ENCODE measurements at places on chromosomes 2 and 18.

- no peak for DNase-seq
These were observed 12.0 kb upstream of the CDK15 start for GRCh38 chr2:201794294-201794693.

DNA sequence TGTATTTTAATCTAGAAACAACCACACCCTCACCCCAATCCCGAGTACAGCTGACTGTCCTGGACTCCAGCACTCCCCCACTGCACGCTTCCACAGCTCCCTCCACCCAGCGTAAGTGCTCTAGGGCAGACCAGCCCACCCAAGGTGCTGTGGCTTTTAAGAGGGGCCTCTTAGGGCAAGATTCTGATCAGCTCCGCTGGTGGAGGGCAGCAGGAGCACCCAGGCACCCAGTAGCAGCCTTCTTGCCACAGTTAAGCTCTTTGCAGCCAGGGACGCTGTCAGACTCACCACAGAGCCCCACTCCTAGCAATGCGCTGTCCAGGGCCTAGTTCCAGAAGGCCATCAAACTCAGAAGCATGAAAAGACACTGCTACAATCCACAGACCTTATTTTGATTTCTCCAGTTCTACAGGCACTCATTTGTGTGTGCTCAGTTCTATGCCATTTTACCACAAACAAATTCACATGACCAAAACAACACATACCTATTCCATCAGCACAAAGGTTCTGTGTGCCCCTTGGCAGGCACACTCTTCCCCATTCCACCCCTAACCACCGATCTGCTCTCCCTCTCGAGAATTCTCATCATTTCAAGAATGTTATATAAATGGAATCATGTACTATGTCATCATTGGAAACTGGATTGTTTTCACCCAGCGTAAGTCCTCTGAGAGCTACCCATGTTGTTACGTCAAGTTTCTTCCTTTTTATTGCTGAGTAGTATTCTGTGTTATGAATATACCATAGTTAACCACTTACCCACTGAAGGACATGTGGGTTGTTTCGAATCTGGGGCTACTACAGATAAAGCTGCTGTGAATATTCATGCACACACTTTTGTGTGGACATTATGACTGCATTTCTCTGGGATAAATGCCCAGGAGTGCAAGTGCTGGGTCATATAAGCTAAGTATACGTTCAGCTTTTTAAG, 40.4 kb downstream of the PTPN2 start:
- no peak for DNase-seq

- DNase-seq = no peak
These were observed 1.7 kb downstream of the ALLC start for GRCh38 chr2:3659447-3660432.

- DNase-seq = no peak
These were observed 8.6 kb downstream of the ACP1 start for GRCh38 chr2:273333-273732.

DNA sequence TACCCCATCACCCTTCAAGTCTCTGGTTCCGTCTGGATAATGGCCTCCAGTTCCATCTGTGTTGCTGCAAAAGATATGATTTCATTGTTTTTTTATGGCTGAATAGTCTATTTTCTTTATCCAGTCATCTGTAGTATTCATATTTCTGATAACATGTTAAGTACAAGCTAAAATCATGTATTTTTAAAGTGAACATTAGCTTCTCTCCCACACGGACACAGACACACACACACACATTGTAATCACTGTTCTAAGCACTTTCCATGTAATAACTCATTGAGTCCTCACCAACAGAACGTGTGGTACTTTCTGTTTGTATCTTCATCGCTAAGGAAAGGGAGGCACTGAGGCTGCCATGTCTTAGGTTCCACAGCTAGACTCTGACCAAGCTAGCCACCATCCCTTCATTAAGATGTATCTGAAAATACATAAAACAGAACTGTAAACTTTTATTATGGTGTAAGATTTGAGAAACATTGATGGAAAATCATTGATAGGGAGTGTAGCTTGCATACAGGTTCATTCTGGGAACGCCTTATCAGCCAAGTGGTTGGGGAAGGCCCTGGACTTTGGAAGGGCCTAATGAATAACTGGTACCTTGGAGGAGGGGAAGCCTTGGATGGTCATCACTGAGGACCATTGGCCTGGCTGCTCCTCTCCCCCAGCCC, 8.1 kb downstream of the NCK2 start:
- DNase-seq = no peak

DNA sequence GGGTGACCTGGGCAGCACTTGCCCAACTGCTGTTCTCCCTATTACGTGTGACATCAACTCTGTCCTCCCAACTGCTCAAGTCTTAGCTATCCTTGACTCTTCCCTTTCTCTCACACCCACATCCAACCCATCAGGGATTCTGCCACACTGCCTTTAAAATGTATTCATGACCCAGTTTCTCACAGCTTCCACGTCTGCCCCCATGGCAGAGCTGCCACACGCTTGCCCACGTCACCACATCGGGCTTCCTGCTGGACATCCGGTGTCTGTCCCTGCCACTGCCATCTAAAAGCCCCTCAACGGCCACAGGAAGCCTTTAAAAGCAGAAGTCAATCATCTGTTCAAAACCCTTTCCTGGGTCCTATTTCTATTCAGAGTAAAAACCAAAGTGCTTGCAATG, 233.1 kb upstream of the POU3F3 start:
- DNase-seq = no peak

- no peak for DNase-seq
These were observed 452.4 kb downstream of the ZEB2 start for GRCh38 chr2:144067506-144067905.

DNA sequence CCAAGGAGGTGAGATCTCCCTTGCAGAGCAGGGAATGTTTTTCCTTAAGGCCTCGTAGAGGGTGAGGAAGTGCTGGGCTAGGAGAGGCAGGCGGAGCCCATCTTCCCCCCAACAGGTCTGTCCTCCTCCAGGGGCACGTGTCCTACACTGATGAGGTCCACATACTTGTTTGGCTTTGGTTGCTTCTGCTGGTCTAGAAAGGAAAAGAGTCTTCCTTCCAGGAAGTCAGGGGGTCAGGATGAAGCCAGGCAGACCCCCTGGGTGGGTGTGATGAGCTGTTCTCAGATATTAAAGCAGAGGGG, 6.0 kb downstream of the SH3BP4 start:
- no peak for DNase-seq

DNA sequence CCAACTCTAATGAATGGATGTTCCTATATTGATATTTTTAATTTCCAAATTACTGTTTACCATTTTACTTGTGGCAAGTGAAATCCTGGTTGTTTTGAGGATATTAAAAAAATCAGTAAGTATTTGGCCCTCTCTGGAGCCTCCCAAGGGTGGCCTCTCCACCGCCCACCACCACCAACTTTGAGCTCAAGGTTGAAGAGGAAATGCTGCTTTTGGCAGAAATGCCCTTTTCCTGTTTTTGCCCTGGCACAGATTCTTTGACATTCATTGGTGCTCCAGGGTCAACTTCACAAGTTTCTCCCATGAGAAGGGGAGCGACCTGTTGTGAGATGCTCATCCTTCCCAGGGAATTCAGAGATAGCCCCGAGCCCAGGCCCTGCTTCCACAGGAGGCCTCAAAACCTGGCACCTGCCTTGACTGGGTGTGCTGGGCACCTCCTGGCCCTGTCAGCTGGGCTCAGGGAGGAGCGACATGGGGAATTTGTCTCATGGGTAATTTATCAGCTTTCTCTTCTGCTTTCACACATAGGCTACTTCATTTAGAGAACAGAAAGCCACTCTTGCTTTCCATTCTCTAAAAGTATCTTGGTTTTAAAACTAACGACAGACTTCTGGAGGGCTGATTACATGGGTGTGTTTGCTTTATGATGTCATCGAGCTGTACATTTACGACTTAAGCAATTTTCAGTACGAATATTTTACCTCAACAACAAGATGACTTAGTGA, 6.9 kb downstream of the CD8A start:
- no peak for DNase-seq

- DNase-seq = no peak
These were observed 39.2 kb downstream of the ABCG8 start for GRCh38 chr2:43877782-43878464.

DNA sequence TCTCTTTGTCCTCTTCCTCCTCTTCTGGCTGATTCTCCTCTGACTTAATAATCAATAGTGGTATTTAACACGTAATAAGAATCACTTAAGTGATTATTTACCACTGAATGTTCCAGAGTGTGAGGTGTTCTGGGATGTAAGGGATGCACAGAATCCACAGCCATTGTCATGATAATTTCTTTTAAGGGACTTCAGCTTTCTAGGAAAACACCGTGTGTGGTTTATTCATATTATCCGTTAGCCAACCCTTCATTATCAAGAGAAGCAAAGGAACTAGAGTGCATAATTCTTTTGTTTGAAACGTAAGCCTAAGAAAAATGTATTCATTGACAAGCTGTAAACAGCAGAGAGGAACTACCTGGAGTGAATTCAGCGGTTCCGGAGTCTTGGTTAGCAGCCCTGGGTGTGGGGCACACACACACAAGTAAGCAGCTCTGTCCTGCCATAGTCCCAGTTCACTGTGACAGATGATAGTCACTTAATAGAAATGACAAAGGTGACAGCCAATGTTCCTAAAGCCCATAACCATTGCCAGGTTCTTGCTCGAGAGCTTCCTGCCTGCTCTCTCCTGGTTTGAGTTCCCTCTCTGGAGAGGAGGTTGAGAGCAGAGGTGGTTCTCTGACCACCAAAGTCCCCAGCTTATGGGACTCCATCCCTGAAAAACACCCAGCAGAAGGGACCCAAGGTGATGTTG, 101.9 kb downstream of the ACOXL start:
- no peak for DNase-seq

DNA sequence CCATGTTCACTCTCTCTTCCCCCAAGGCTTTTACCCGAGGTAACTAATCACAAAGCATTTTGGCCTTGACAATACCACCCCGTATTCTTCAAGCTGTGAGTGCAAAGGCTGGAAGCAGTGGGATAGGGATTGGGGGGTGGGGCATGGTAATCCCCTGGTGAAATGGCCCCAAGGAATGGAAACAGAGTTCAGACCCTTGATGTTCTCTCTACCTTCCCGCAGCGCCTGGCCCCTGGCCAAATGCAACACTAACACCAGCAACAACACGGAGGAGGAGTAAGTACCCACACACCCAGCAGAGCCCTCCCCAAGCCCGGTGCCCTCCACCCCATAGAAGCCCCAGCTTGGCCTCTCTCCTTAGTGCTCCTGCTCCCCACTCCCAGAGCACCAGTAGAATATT, 36.9 kb downstream of the CNGA3 start:
- no peak for DNase-seq

- no peak for DNase-seq
These were observed 16.9 kb downstream of the GPR55 start for GRCh38 chr2:230908092-230908594.

DNA sequence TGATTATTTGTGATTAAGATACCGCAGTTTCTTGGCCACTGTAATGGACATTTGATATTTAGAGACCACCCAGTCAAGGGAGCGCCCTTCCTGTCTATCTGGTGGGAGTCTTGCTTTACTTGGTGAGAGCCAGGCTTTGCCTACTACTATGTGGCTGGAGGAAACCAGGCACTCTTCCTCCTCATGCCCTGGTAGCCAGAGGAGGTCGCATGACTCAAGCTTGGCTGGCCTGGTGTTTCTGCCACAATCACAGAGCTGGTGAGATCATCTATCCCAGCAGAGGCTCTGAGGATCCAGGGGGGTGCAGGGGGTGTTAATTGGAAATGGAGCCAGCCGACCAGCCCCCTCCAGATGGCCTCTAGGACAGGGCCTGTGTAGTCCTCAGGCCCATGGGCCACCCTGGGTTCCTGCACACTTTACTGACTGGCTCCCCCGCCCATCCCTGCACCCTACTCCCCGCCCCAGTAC, 46.8 kb upstream of the BIN1 start:
- DNase-seq = peak; percentile 57

GRCh38 chr2:239316562-239317465, 84.0 kb downstream of the HDAC4 start:
- DNase-seq = no peak

GRCh38 chr2:84963692-84964405, 7.1 kb upstream of the KCMF1 start:
- no peak for DNase-seq

DNA sequence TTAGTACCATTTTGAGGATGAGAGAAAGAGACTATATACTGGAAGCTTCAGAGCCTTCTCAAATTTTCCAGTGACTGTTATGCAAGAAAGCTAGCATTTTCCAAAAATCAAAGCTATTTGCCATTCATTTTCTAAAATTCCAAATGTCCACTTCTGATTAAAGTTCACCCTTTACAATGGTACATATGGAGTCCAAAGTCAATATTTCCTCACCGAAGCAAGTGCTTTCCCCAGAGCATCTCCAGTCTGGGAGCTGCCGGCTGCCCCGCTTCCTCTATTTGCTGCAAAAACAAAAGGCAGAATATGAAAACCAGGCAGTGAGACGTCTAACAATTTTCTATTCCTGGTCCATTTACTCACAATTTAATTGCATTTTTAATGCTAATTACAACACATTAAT, 302.0 kb upstream of the CCDC68 start:
- no peak for DNase-seq
